Stimulated activated CD8-positive, alpha-beta memory T cell treated with anti-CD3 and anti-CD28 coated beads, Interleukin-4, amount 100 ng/mL, for 1 hour (primary cell): ENCODE measurements at places on chromosomes 12 and 14.

DNA sequence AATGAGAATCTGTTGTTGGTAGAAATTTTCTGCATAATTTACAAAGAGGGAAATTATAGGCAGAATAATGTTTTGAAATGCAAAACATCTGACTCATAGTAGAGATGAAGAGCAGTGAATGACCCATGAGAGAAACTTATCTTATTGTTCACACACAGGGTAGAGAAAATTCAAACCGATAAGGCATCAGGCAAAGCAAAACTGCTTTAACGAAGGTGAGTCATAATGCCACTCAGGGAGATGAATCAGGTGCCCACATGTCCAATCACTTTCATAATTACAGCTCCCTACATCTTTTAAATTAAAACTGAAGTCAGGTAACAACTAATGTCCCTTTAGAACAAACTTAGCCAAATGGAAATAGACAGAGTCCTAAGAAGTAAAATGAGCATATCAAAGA lies 265.6 kb upstream of the GARIN6 start:
- DNase-seq, result no peak

- DNase-seq, result no peak
Observed at GRCh38 chr14:39016733-39017095, 86.3 kb downstream of the SEC23A start.

DNA sequence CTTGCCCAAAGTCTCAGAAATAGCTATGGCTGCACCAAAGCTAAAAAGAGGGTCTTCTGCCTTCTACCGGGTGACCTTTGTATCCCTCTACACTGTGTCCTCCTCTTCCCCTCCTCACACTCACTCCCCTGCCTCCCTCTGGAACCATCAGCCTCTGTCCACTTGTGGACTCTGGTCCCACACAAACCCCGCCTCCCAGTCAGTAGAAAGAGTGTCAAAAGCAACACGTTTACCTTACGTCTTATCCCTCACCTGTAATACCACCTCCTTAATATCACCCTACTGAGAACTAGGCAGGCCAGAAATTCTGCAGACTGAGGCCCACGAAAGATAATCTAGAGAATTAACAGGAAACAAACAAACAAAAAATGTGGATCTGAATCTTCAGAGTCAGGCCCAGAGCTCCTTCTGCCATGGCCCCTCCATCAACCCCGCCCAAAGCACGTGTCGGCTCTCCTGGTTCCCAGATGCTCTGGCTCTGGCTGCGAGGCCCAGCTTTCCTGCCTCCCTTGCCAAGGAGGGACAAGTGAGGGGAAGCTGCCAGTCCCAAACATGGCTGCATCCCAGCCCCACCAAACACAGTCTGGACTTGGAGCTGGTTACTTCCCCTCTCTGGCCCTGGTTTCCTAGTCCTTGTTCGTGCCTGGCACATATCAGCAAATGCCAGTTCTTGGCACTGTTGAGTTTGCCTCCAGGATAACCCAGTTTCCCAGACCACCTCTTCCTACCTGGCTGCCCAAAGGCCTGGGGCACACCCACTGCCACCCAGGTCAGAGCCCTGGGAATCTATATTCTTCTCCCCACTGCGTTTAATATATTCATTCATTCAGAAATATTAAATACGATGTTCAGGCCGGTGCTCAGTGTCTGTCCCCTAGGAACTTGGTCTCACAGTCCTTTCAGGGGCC lies 2.7 kb downstream of the ACTN1 start:
- no peak for DNase-seq

DNA sequence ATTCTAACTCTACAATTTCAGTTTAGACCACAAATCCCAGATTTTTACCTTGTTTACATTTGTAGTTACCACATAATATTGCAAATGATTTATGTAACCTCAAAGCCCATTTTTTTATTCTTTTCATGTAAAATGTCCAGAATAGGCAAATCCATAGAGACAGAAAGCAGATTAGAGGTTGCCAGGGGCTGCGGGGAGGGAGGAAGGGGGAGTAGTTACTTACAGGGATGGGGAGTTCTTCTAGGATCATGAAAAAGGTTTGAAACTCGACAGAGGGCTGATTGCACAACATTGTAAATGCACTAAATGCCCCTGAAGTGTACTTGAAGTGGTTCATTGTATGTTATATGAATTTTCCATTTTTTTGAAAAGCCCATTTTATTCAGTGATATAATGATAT lies 66.5 kb downstream of the PPP2R5C start:
- no peak for DNase-seq

- DNase-seq, result no peak
Observed at GRCh38 chr12:93772003-93772700, 95.0 kb downstream of the CRADD start.

- DNase-seq, result no peak
Observed at GRCh38 chr14:82223276-82223675, 689.6 kb upstream of the SEL1L start.

GRCh38 chr14:38507299-38507698 lies 251.4 kb upstream of the CLEC14A start:
- no peak for DNase-seq

DNA sequence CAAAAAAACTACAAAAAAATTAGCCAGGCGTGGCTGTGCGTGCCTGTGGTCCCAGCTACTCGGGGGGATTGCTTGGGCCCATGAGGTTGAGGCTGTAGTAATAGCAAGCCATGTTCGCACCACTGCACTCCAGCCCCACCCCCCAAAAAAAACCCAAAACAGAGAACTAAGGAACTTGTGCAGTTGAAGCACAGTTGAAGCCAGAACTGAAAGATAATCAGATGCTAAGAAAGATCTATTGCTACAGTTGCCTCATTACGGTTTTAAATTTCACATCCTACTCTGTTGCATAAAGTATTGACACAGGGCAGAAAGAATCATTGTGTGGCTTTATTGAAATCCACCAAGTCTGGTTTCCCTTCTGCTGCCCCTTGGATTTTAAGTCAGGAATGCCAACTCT lies 3.8 kb downstream of the CS start:
- DNase-seq, result no peak

- no peak for DNase-seq
Observed at GRCh38 chr12:67804168-67804567, 155.6 kb downstream of the DYRK2 start.

- no peak for DNase-seq
Observed at GRCh38 chr14:29222671-29223268, 456.2 kb downstream of the FOXG1 start.

- no peak for DNase-seq
Observed at GRCh38 chr12:54419088-54419887, at the start of gene ITGA5. TSS of gene ITGA5 (minus strand) at chr12:54419266. CDS start at chr12:54419198, 68 bp downstream.

- DNase-seq, result no peak
Observed at GRCh38 chr12:47954467-47955045, 8.8 kb upstream of the TMEM106C start.

DNA sequence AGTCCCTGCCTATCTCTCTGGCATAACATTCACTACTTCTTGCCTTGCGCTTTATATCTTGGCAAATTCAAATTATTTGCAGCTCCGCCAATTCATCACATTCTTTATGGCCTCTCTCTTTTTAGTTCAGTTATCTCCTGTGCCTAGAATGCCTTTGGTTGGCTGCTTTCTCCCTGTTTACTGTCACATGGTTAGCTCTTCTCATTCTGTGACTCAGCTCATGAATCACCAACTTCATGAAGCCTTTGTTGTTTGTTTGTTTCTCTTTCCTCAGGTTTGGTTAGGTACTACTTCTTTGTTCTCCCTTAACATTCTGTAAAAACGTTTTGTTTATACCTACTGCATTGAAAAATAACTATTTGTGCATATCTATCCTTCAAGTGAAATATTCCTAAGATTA lies 376.5 kb upstream of the GARIN6 start:
- no peak for DNase-seq

- no peak for DNase-seq
Observed at GRCh38 chr12:8508223-8508622, 5.1 kb upstream of the CLEC4D start.

GRCh38 chr12:123906711-123907420 lies 65.8 kb downstream of the CCDC92 start:
- DNase-seq, result no peak

- DNase-seq, result no peak
Observed at GRCh38 chr12:107684990-107685359, 624 bp upstream of the PWP1 start.

- DNase-seq, result no peak
Observed at GRCh38 chr12:40117818-40118217, 11.9 kb upstream of the SLC2A13 start.

DNA sequence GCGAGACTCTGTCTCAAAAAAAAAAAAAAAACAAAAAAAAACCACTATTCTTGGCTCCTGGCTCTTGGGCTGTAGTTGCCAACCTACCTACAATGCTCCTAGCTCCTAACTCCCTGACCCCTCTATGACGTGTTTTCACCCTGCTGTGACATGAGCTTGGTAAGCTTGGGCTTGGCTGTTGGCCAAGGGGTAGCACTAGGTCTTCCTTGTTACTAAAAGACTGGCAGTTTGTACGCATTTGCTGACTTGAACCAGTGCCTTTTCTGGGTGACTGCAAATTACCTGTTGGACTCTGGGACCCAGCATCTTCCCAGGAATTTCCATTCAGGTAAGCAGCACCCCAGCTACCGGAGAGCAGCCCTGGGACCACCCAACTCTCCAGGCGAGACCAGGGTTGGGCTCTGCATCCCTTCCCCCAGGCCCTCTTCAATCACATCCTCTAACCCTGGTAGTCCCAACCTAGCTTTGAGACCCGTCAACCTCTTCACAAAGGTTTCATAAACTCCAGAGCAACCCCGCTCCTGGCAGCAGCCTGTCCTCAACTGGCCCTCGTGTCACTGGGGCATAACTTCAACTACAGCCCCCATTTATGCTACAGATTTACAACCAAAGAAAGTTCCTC lies 8.3 kb downstream of the CDK2AP1 start:
- no peak for DNase-seq

- no peak for DNase-seq
Observed at GRCh38 chr12:2679816-2680675, 114.7 kb upstream of the FKBP4 start.

- DNase-seq, result no peak
Observed at GRCh38 chr12:55467836-55468235, 2.1 kb downstream of the OR6C70 start.

DNA sequence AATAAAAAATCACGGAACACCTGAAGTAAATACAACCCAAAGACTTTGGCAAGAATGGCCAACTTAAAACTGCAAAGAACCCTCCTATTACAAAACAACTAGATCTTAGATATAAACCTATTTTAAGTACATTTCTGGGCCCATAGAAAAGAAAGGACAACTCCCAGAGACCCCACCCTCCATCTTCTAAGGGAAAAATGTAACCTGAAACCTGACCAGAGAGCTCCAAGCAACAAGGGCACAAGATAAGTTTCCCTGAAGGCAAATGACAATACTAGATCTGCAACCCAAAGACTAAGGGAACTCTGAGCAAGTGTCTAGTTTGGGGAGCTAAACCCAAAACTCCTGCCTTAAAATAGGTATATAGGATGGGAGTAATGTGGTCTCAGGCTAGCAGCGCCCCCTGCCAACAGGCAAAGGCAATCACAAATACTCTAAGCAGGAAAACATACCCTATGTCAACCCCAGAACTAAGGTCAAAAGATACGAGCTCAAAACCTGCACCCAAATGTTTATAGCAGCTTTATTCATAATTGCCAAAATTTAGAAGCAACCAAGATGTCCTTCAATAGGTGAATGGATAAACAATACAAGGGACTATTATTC lies 218.9 kb downstream of the ITPR2 start:
- DNase-seq, result no peak

DNA sequence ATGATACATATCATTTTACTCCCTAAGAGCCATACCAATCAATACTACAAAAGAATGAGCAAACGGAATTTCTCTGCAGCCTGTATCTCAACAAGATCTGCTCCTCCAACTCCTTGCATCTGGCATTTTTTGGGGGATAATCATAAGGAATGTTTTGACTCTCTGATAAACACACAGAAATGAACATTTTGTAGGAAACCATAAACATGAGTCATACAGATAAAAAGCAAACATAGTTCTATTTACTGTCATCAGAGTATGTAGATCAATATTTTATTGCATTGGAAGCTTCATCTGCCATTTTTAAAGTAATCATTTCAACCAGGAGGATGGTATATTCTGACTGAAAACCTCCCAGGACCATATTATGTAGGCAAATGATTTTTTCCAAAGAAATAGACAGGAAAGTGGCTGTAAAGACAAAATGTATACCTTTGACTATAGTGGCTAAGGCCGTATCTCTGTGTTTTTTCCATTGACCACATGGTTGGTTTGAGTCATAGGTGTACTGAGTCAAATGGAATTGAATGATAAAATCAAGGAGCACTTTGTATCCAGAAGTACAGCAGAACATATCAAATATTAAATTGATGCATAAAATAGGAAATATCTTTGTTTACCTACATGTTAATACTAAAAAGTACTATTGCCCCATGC lies 32.4 kb upstream of the CD69 start:
- DNase-seq, result no peak

GRCh38 chr14:77593501-77593961 lies 22.9 kb downstream of the SPTLC2 start:
- no peak for DNase-seq

DNA sequence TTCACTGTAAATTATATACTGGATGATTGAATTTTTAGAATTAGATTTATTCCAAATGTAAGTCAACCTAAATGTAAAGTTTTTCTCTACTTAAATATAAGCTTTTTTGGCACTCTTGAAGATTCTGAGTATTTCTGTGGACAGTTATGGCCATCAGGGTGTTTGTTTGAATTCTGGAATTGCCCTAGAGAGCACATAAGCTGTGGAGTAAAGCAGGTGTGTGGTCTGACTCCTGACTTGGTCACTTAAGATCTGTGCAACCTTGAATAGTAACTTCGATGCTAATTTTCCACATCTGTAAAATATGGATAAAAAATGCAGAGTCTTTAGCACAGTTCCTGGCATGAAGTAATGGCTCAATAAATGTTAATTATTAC lies 64.4 kb downstream of the FUT8 start:
- DNase-seq, result no peak

GRCh38 chr12:54001283-54002187 lies 1.6 kb downstream of the HOXC9 start:
- DNase-seq, result no peak

GRCh38 chr12:121494093-121494787 lies 86.6 kb downstream of the KDM2B start:
- DNase-seq, result peak; percentile 28

GRCh38 chr12:10363914-10364814 lies 25.7 kb downstream of the KLRK1 start:
- DNase-seq, result no peak

GRCh38 chr12:71587012-71587411 lies 76.6 kb downstream of the ZFC3H1 start:
- no peak for DNase-seq

DNA sequence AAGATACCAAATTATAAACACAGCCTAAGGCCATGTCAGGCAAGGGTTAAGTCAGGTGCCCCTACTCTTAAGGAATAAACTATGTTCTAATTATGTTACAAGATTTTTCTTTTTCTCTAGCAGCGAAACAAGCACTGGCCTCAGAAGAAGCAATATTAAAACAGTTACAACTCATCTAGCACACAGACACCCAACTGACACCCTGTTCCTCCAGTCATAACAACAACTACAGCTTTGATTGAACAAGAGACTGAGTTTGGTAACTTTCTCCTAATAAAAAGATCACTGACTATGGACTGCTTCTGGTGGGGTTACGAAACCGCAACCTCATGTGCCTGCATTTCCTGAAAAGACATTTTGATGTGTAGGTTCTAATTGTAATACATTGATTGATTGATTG lies 3.3 kb upstream of the DAO start:
- no peak for DNase-seq
